T-helper 1 cell (primary cell): ENCODE measurements at places on chromosomes 13 and 19.

DNA sequence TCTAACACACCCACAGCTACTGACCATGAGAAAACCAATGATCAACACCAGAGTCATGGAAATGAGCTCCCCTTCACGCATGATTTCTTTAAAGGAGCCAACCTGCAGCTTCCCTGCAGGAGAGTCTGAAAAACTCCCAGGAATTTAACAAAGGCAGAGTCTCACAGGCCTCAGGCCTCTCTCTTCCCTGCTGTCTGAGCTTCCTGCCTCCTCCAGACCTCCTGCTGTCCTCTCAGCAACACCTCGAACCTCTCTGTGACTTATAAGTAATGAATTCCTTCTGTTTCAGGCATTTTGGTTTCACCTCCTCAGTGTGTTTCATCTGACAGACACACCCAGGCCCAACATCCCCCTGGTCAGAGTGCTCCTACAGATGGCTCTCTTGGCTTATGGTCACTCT lies 1044.4 kb downstream of the UQCRFS1 start:
- no peak for DNase-seq

GRCh38 chr13:92843549-92843948 lies 383.1 kb upstream of the GPC6 start:
- no peak for DNase-seq

GRCh38 chr13:28792992-28793391 lies 27.1 kb upstream of the MTUS2 start:
- no peak for DNase-seq

DNA sequence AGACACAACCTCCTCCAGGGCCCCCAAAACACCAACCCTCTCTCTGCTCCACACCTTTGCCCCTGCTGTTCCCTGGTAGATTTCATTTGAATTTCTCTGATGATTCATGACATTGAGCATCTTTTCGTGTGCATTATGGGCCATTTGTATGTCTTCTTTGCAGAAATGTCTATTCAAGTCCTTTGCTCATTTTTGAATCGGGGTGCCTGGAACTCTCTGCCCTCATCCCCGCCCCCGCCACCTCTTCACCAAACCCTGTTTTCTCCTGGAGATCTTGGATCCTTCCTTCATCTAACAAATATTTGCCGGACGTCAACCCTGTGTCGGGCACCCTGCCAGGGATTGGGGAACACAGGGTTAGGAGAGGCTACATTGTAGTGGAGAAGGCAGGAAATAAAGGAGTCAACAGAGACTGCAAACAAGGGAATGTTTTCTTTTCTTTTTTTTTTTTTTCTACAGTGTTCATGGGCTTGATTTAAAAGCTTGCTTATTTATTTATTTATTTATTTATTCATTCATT lies 25.5 kb upstream of the SLC1A5 start:
- no peak for DNase-seq

DNA sequence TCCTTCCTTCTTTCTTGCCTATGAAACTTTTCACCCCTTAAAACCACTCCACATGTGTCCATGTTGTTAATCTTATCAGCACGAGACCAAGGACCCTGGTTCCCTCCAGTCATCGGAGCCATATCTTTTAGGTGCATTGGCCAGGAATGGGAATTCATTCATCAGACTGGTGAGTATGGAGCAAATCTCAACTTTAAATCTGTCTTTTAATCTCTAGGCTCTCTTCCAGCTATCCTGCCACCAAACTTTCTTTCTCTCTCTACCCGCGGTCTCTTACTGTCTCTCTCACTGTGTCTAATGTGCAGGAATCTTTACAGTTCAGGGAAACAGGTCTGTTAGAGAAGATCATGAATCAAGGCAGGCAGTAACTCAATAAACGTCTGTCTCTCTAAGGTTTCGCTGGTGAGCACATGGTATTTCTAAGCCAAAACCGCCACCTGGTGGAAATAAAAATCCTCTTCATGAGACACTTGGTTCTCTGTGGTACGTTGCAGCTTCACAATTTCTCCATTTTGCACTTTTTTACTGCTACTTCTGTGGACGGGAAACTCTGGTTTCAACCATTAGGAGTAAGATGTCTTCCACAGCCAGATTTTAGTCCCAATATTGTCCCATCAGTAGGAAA lies 16.1 kb downstream of the LGALS16 start:
- peak; percentile 25 for DNase-seq

- no peak for DNase-seq
These were observed 64.4 kb downstream of the RYR1 start for GRCh38 chr19:38497907-38498306.

DNA sequence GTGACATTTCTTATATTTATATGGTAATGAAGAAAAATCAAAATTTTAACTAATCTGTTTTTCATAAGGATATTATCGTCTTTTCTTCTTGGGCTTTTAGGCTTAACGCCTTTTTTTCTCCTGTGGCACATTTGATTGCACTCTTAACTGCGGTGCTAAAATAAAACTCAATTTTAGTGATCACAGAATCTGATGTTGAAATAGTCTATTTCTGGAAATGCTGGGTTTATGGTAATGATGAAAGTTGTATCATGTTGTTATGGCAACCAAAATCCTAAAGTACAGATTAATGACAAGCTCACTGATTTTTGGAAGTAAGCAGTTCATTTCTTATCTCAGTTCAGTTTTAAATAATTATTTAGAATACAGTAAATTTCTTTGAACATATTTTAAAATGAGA lies 85.3 kb downstream of the COG6 start:
- no peak for DNase-seq

DNA sequence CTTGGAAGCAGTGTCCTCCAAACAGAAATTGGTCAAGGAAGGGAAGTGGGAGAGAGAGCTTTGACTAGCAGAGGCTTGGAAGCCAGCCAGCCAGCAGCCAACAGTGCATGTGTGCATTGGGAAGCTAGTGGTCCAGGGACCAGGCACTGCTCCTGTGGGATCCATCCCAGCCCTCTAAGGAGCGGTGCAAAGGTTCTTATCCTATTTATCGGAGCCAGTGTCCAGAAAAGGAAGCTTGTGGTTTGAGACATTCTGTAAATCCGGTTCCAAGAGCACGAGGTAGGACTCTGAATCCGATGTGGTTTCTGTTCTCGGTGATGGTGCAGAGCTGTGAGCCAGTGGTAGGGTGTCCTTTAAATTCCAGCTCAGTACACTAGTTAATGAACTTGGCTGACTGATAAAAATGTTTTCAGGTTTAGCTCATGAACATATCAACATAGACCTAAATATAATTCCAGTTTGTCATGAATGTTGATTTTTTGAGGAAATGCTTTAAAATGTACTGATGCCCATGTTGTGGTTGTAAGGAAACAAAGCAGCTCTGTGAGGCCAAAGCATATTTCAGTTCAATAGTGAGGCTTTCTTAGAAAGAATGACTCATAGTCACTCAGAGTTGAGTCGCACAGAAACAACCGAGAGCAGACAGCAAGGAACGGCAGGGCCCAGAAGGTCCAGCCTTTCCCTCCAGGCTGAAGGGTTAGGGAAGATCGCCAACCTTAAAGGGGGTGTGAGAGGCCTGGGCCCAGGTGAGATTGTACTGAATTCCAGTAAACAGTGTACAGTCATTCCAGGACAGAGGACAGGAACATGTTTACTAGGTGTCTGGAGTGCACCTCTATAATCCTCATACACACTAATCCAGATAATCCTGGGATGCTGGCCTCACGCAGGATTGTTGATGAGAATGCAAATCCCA lies 21.5 kb upstream of the GARRE1 start:
- no peak for DNase-seq
